ENCODE measurements at places on chromosomes 7 and 10. TPM values are rescaled to one million over a fixed set of nuclear protein-coding genes. Genes with fewer than 3 reads are reported as not detected.
A peak's percentile ranks its signal among the peaks of the same experiment; 100 is the strongest.

GRCh38 chr10:128025951-128026350 lies 100.3 kb downstream of the MKI67 start:
- DNase-seq, result no peak

- DNase-seq, result no peak
Measured at GRCh38 chr7:56007891-56008290, 43.4 kb downstream of the PSPH start.

- no peak for DNase-seq
Measured at GRCh38 chr7:83105948-83106347, 56.7 kb downstream of the PCLO start.

DNA sequence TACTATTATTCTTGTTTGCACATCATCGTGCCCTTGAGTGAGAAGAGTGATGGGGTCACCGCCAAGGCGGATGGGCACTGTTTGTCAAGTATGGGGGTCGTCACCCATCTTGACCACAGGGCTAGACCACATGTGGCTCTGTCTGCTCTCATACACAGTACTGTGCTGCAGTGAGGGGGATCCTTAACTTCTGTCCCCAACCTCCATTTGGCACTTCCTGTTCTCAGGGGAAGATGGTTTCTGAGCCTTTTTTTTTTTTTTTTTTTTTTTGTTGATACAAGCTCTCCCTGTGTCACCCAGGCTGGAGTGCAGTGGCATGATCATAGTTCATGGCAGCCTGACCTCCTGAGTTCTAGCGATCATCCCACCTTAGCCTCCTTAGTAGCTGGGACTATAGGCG lies 13.6 kb downstream of the WBP1L start:
- DNase-seq, result no peak

The CALU gene
- 66.6 TPM for total RNA-seq

- DNase-seq, result no peak
Measured at GRCh38 chr10:100969187-100970075, at the start of gene SEMA4G. Gene SEMA4G, plus strand, starts transcription at chr10:100969504. Its CDS starts 3,409 bp downstream, at chr10:100972913.

The VWDE gene
- 0.87 TPM for total RNA-seq

The AGBL3 gene
- 3.6 TPM for total RNA-seq

The OR6B1 gene
- total RNA-seq, result not detected

The NME8 gene
- total RNA-seq, result not detected

The NUTM2B gene
- total RNA-seq, result 0.70 TPM

DNA sequence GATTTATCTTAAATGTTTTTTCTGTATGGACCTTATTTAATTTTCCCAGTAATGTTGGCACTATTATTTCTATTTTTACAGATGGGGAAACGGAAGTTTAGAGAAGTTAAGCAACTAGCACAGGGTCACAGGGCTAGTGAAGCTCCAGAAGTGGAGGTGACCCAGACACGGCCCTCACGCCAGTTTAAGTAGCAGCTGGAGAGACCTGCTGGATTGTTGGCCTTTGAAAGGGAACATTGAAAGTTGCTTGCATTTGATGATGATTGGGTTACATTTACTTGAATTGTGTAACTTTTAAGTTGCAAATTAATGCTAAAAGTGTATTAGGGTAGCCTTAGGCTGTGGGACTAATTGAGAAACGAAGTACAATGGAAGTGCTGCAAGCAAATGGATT lies 25.6 kb downstream of the CDK14 start:
- DNase-seq, result no peak

- DNase-seq, result no peak
Measured at GRCh38 chr7:55019191-55019690, 424 bp downstream of the EGFR start.

The TUBB8 gene
- not detected for total RNA-seq

DNA sequence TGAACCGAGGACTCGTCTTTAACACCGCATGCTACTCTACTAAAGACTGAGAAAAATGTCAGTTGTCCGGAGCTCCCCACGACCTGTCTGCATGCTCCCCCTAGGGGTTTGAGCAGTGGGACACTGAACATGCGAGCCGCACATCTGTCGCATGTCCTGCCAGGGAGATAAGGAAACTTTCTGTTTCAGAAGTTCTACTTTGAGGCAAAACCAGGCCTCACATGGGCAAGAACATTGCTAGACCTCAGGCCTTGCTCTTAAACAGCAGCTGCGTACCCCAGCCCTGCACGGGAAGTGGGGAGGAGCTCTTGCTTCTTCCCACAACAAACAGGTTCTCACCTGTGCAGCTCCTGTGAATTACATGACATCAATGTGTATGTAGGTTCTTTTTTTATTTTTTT lies 30.3 kb upstream of the HERPUD2 start:
- DNase-seq, result no peak

DNA sequence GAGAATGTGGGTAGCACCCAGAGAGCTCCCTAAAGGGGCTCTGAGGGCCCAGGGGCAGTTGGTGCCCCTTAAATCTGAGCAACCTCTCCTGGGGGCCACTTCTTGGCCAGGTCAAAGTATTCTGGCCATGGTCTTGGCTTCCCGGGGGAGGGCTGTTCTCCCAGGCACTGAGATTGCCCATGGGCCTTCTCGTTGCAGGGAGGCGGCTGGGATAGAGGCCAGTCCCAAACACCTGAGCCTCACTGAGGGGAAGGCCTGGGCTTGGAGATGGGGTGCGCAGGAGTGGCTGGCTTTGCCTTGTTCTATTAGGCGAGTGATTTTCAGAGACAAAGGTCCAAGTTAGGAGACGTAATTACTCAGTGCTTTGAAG lies 33.5 kb downstream of the ZNF783 start:
- no peak for DNase-seq

DNA sequence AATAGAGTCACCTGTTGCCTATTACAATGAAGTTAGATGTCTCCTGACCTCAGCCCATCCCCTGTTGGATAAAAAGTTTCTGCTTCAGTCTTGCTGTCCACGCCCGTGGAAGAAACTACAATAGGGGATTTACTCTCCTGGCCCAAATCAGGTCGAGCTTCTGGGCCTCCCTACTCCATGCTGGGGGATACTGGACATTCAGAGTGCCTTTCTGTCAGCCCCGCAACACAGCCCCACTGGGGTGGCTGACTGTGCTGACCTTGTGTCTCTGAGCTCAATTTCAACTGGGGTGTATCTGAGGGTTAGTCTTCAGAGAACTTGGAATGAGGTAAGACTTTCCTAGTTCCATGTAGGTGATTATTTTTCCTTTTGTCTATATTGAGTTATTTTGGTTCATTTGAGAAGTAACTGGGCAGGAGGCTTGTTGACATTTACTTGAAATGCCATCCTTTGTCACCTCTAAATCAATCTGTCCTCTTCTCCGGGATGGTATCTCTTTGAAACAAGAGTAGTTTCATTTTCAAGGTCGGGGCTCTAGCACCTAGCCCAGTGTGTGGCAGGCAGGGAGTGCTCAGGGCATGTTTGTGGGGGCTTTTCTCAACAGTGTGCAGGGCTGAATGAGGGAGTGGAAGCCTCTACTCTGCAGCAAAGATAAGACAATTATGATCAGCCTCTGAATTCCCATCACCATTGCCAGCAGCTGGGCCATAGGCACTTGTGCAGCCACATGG lies 17.7 kb upstream of the CXCL12 start:
- no peak for DNase-seq

The RAMP3 gene
- 7.1 TPM for total RNA-seq

The CDC14C gene
- total RNA-seq, result not detected

DNA sequence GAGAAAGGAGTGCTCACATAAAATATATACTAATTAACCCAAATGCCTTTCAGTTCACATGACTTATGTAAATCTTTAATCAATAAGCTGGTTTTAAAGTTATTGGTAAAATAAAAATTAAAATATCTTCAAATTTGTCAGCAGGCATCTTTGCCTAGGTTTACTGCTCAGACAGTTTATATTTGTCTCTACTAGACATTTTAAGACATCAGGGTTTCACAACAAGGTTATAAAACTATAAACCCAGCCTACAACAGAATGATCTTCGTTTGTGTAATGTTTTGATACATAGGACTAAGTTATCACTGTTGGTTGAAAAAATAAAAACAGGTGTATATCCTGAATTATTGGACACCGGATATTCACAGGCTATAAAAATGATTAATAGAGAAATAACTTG lies 67.4 kb downstream of the TYW1B start:
- no peak for DNase-seq

The ZNF425 gene
- total RNA-seq, result 4.3 TPM

The SLC39A12 gene
- not detected for total RNA-seq

DNA sequence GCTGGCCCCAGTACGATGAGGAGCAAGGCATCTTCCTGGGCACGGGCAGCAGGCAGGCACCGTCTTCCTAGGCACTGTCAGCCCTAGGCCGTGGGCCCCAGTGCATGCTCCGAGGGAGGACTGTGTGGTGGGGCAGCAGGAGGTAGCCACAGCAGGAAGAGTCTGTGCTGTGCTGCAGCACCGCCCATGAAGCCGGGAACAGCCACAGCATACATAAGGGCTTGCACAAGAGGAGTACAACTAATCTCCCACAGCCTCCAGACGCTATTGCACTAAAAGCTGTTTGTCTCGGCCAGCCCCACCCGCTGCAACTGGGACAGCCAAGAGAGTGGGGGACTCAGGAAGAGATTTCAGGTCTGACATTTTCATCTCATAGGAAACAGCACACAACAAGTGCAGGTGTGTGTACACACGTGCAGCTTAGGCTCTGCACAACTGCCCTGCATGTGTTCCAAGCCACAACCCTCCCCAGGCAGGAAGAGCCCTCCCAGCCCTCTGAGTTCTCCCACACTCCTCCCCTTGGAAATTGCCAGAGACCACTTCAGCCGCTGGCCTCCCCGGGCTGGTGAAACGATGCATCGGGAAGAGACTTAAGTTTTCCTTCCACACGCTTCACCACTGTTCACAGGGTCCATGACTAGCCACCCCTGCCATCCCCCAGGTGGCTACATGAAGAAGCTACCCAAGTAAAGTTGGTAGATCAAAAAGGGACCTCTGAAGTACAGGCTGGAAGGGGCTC lies 88.1 kb upstream of the DDC start:
- no peak for DNase-seq

- no peak for DNase-seq
Measured at GRCh38 chr7:50595491-50596102, 30.4 kb upstream of the DDC start.

DNA sequence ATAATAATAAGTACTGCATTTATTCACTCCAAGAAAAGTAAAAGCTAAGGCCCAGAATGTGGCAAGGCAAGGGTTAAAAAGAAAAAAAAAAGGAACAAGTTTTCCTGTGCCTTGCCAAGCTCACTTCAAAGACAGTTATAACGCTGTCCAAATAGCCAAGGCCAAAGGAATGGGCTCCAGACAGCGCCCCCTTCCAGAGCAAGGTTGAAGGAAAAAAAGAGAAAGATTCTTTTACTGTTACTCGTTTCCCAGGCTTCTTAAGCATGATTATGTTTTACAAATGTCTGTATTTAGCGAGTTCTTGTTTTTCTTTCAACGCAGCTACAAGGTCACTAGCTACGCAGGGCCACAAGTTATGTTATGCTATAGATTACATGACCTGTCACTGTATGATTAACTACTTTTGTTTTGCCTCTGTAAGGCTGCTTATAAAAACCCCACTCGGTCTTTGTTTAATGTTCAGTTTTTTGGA lies 9.1 kb upstream of the EIF4H start:
- DNase-seq, result no peak

- DNase-seq, result no peak
Measured at GRCh38 chr10:54904833-54905232, 103.8 kb upstream of the PCDH15 start.

The CHAT gene
- total RNA-seq, result not detected

The OPN4 gene
- total RNA-seq, result not detected

The UPK3BL1 gene
- 103 TPM for total RNA-seq

The PRKAR2B gene
- 7.0 TPM for total RNA-seq

The C7orf57 gene
- total RNA-seq, result 2.3 TPM

The TSPAN15 gene
- total RNA-seq, result 3.6 TPM

GRCh38 chr10:119595134-119595675 lies 1.6 kb downstream of the TIAL1 start:
- DNase-seq, result no peak

DNA sequence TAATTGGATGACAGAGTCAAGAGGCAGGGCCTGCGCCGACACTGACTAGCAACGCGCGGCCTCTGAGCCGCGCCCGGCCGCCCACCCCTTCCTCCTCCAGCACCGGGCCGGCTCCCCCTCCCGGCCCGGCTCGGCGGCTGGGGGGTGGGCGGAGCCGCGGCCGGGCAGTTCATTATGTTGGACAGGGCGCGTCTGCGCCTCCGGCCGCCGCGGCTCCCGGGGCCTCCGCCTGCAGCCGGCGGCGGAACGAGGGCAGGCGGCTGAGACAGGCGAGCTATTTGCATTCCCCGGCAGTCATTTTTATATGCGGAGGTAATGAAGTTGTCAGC lies 106.7 kb downstream of the SNX10 start:
- DNase-seq, result peak; percentile 30

DNA sequence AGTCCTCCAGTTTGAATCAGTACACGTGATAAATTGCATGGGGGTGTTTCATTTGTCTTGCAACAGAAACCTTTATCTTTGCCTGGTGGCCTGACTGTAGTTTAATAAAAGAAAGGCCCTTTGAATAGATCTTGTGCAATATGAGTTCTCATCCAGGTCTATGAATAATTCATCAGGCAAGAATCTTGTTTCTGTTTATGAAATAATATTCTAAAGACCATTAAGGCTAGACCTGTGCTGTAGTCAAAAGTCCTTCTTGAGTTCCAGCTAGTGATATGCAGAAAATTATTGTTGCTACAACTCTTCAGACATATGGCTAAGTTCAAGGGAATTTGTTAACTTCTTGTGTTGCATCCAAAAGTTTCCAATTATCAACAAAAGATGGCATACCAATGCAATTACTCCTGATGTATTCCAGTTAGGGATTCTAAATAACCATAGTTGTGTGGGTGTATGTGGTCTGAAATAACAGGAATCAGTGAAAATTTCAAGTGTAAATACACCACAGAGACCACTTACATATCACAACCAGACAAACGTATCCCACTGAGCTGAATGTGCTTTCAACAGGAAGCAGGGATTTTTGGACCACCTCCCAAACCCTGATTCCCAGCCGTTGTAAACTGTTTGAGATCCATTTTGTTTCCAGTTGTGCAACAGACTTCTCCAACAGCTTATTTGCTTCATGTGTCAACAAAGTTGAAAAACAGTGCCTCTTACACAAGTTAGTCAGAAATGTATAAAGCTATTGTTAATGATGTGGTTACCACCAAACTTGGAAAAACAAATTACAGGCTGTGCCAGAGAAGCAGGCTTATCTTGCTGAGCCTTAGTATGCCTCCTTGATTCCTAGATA lies 54.7 kb upstream of the BICC1 start:
- no peak for DNase-seq

DNA sequence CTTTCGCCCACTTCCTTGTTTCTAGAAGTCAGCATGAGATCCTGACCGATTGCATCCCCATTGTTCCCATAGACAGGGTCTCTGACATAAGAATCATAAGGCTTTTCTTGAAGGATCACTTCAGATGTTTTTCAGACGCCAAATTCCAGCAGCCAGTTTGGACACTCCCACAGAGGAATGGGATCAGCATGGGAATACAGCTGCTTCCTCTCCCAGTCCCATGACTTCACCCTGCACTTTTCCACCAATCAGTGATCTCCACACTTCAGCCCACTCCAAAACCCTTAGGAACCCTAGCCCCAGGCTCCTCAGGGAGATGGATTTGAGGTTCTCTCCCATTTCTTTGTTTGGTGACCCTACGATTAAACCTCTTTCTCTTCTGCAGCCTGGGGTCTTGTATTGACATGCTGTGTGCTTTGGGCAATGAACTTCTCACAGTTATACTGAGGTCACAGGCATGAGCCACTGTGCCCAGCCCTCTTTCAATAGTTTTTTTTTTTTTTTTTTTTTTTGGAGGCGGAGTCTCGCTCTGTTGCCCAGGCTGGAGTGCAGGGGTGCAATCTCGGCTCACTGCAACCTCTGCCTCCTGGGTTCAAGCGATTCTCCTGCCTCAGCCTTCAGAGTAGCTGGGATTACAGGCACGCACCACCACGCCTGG lies 52.8 kb upstream of the CHST3 start:
- DNase-seq, result no peak

The ZRANB1 gene
- 18.2 TPM for total RNA-seq

The CFAP69 gene
- 1.8 TPM for total RNA-seq

The IL6 gene
- total RNA-seq, result 0.95 TPM

The LBX1 gene
- not detected for total RNA-seq

Data from esophagus squamous epithelium (tissue), 5 donors.